ENCODE measurements at places on chromosomes 13 and 19. TPM values are rescaled to one million over a fixed set of nuclear protein-coding genes. Genes with fewer than 3 reads are reported as not detected.

PRODH2 gene
- not detected for total RNA-seq

PRSS57 gene
- not detected for total RNA-seq

ZNF565 gene
- 2.3 TPM for total RNA-seq

SIGLEC10 gene
- total RNA-seq: not detected

CEACAM7 gene
- total RNA-seq: not detected

PSG6 gene
- total RNA-seq: not detected
